ENCODE measurements at places on chromosomes 12 and 14.
A peak's percentile ranks its signal among the peaks of the same experiment; 100 is the strongest.

DNA sequence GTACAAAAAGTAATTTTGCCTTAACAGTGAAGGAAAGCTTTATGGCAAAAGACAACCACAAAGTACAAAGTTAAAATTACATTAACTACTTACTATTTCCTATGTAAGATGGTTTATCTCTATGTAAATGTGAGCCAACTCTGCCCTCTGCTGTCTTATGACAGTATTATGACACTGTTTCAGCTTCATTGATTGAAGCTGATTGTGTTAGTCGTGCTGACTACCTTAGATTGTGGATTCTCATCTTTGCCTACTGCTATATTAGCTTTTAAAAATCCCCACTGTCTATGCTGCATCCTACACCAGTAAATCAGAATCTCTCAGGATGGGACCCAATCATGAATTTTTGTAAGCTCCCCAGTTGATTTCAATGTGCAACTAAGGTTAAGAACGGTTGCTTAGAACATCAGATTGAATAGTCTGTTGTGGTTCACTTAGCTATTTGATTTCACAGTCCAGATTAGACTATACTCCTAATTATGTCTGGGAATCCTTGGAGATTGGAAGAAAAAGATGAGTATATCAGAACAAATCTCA lies 12.2 kb upstream of the SPTB start:
- peak; percentile 77 for DNase-seq

DNA sequence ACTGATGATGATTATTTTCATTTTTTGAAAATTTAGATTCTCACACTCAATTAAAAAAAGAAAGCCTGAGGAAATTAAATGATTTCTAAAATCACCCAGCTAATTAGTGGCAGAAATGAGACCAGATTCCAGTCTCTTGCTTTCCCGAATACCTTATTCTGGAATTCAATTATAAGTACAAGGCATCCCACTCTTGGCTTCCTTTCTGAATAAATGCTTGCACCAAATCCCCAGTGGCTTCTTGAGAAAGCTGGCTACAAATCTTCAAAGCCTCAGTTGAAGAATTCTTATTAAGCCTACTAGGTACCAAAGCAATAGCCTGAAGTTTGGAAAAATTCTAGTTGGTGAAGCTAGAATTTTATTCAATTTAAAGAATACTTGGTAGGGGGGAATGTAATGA lies 476.6 kb downstream of the DIO2 start:
- no peak for DNase-seq

- no peak for DNase-seq
Measured at GRCh38 chr14:73777420-73777819, 63.2 kb upstream of the PNMA1 start.

DNA sequence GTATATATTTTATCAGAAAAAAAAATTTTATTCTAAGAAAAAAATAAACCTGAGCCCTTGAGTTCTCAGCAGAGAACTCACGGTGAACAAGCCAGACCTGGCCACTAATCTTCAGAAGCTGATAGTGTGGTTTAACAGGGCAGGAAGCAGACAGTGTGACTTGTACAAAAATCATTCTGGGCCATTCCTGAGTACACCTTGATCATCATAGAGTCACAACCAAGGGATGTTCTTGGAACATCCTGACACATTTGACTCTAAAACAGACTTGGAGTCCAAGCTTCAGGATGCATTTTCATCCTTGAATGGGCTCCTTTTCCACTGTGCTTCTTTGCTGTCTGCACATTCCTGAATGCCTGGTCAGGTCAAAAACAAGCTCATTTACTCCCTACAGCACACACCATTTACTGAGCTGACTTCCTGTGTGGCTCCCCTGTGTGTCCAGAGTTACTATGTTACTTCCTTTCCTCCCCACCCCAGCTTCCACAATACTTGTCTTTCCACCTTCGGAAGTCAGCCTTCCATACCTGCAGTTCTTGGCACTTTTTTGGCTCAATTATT lies 112.0 kb downstream of the ANO6 start:
- no peak for DNase-seq

- peak; percentile 55 for DNase-seq
Measured at GRCh38 chr12:25769082-25769945, 189.2 kb upstream of the RASSF8 start.

DNA sequence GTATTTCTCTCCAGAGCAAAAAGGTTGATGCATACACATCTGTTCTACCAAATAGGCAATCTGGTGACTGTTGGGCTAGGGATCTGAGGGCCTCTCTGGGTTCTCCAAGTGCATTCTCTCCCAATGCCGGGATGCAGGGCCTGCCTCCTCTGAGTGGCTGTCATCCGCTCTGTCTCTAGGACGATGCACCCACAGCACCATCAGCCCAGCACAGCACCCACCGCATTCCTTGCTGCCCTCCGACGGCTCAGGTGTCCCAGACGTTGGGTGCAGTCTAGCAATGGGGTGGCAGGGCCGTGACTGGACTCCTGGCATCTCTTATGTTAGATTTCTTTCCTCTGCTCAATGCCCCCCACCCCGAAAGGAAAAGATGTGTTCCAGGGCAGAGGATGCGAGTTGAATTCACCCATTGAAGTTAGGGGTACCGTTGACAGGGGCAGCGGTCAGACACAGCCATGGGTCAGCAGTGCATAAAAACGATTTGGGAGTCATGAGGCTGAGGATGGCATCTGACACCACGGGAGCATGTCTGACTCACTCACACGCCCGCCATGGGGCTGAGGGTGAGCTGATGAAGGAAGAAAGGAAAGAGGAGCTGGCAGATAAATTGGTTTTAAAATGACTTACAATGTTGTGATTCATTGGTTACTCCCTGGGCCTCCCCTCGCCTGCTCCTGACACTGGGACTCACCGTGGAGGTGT lies 93.2 kb upstream of the C14orf180 start:
- DNase-seq = no peak

DNA sequence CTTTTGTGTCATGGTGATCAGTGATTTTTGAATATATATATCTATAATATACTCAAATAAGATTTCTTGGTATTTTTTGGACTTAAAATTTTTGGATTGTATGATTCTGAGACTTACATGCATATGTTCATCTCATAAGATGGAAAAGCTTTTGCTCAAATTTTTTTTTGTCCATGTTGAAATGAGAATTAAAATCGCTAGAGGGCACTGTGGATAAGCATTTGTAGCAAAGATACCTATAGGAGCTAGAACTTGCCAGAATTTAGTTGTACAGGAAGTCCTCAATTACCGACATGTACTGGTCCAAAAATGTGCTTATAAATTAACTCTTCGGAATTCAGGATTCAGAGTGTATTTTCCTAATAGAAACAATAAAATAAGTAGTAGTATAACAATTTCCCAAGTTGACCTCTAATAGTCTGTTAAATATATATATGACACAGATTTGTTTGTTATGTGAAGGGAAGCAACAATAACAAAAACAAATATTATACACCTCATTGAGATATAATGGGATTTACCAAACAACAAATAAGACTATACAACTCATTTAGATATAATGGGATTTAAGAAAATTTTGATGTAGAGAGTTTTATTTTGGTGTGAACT lies 179.6 kb downstream of the TMEM117 start:
- peak; percentile 56 for DNase-seq

- DNase-seq = no peak
Measured at GRCh38 chr12:109131154-109132050, 15.0 kb downstream of the ACACB start.

- no peak for DNase-seq
Measured at GRCh38 chr14:38238878-38239277, 17.0 kb downstream of the CLEC14A start.

DNA sequence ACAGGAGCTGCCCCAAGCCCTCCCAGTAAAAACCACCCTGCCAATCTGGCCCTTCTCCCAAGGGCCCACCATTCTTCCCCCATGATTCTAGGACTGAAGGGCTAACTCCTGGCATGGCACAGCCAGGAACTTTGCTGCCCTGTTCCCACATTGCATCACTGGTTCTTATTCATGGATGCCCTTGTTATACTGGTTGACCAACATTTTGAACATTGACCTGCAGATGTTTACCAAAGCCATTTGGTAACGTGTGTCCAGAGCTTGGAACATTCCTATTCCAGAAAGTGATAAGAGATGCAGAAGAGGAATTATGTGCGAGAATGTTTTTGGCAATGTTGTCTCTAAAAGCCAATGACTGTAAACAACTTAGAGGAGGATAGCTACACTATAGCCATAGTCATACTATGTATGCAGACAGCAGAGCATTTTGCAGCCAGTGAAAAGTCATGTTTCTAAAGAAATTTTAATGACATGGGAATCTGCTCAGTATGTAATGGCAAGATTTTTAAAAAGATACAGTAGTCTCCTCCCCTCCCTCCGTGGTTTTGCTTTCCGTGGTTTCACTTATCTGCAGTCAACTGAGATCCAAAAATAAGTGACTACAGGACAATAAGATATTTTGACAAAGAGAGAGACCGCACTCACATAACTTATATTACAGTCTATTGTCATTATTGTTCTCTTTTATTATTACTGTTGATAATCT lies 108.8 kb downstream of the DAAM1 start:
- DNase-seq = peak; percentile 28

GRCh38 chr12:120534703-120535655 lies 823 bp downstream of the RNF10 start:
- peak; percentile 86 for DNase-seq

- no peak for DNase-seq
Measured at GRCh38 chr12:92546259-92546634, 156.5 kb upstream of the PLEKHG7 start.

- no peak for DNase-seq
Measured at GRCh38 chr12:52079576-52080402, at the start of gene SMIM41. TSS of gene SMIM41 (plus strand) at chr12:52079704. CDS start at chr12:52079780, 76 bp downstream.

GRCh38 chr12:18752280-18752920 lies 14.5 kb downstream of the CAPZA3 start:
- no peak for DNase-seq

GRCh38 chr12:95114766-95115405 lies 41.5 kb upstream of the NR2C1 start:
- DNase-seq = no peak
